ENCODE measurements at places on chromosomes 6 and 20.

DNA sequence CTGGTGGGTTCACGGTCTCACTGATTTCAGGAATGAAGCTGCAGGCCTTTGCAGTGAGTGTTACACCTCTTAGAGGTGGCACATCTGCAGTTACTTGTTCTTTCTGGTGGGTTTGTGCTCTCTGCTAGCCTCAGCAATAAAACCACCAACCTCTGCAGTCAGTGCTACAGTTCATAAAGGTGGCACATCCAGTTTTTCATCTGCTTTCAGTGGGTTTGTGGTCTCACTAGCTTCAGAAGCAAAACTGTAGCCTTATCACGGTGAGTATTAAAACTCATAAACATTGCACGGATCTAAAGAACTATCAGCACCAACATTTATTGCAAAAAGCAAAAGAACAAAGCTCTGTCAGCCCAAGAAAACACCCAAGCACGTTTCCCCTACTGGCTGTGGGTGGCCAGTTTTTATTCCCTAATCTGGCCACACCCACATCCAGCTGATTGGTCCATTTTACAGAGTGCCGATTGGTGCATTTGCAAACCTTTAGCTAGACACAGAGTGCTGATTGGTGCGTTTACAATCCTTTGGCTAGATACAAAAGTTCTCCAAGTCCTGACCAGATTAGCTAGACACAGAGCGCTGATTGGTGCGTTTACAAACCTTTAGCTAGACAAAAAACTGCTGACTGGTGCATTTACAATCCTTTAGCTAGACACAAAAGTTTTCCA is 3.4 kb upstream of the TMEM14C start:
- DNase-seq, result peak; percentile 16

DNA sequence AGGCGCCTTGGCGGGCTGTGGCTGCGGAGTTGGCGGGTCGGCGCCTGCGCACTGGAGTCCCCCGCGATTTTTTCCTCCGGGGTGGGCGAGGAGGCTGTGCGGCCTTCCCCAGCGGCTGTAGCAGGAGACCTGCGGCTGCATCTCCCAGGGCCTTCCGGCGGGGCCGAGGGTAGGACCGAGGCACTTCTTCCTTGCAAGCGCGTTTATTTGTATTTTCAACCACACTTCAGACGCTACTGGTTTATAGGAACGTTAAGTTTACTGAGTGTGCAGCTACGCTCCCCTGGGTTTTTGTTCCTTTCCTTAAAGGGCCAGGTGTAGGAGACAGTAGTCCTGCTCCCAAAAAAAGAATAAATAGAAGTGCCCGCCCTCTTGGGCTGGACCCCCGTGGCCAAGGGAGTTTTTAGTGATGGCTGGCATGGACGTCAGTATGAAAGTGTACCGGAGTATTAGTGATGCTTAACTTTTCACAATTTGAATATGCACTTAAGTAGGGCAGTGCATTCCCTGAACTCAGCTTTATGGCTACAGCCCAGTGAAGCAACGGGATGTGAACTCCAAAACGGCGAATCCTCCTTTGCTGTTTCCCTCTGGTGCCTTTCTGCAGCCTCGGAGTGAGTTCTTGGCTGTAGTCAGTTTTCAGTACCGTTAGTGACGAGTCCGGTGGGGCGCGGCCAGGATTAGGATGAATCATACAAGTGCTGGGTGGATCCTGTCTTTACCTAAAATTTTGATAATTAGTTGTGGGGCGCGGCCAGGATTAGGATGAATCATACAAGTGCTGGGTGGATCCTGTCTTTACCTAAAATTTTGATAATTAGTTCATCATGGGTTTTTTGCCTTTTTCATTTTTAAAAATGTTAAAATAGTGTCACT is 1.0 kb upstream of the FBXO5 start:
- DNase-seq, result peak; percentile 59

DNA sequence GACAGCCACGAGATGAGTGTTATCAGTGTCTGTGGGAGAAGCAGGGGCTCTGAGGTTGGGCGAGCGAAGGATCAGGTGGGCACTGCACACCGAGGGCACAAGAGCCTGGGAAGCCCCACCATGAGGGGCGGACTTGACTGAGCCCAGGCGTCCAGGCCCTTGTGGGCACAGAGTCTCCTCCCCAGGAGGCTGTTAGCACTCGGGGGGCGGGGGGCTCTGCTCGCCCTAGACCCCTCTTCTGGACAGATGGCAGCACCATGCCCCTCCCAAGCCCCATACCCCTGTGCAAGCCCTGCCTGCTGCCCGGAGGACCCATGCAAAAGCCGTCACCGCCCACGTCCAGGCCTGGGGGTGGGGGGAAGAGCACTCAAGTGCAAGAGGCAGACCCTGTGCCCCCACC is 21.7 kb upstream of the SLCO4A1 start:
- DNase-seq, result no peak

- no peak for DNase-seq
Observed at GRCh38 chr6:30922447-30922852, 8.4 kb downstream of the VARS2 start.

All from renal cortical epithelial cell (primary cell).